Activated T-helper 1 cell treated with anti-CD3 and anti-CD28 coated beads, Interleukin-2, amount 50 U/mL, for 16 hours (primary cell): ENCODE measurements at places on chromosomes 3 and 15.

DNA sequence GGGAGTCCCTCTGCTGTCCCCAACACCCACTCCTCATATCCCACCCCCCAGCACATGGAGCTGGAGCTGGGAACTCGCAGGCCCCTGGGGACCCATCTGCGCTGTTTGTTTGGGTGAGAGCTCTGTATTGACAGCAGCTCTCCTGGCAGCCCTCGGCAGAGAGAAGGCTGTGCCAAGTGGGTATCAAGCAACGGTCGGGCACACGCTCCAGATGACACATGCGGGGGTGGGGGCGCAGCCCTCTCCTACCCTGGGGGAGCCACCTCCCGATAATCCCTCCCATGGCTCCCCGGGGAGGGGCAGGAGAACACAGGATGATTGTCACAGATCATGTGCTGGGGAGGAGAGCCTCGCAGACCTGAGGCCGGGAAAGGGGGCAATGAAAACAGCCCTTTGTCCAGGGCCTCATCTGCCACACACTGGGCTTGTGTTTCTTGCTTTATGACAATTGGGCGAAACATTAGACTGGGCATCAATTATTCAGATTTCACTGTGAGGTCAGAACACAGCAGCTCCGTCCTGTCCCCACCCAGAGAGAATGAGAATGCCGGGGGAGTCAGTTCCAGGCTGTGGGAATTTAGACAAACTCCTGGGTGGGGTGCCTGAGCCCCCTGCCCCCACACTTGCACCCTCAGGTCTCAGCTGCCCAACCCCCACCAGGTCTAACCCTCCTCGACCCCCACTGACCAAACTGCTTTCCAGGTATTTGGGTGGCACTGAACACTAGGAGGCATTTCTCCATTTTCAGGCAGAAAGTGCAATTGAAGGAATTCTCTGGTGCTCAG is 46.4 kb upstream of the KLF13 start:
- DNase-seq = no peak

- DNase-seq = no peak
These were observed 15.0 kb downstream of the INTS14 start for GRCh38 chr15:65595960-65596359.

- DNase-seq = no peak
These were observed 33.4 kb downstream of the SPINK8 start for GRCh38 chr3:48299746-48300712.

DNA sequence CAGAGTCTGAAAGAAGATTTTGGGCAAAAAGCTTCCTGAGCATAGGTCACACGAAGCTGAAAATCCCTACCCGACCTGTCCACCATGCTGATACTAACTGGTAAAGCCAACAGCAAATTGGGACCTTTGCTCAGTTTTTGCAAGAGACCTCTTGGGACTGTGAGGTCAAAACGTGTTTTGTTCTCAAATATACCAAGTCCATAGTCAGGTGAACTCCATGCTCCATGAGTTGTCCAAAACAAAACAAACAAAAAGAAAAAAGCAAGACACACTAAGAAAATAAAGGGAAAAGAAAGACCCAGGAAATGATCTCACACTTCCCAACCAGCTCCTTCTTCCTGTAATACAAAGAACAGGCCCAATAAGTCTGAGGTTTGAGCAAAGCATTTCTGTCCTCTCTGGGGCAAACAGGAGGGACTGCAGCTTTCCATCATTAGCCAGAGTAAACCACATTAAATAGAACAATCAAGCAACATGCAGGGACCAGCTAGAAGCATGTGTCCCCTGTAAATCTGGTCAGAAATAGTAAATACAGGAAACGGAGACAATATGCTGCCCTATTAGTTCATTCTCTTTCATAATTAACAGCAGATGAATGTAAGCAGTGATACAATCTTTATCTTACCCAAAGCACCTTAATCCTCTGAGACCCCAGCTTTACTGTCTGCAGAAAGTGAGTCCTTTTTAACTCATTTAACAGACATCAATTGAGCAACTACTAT is 125.0 kb upstream of the LIPC start:
- DNase-seq = no peak

- DNase-seq = no peak
These were observed 119.4 kb upstream of the GADL1 start for GRCh38 chr3:31013843-31014242.

- DNase-seq = no peak
These were observed 200.2 kb upstream of the DPH6 start for GRCh38 chr15:35746121-35746520.

DNA sequence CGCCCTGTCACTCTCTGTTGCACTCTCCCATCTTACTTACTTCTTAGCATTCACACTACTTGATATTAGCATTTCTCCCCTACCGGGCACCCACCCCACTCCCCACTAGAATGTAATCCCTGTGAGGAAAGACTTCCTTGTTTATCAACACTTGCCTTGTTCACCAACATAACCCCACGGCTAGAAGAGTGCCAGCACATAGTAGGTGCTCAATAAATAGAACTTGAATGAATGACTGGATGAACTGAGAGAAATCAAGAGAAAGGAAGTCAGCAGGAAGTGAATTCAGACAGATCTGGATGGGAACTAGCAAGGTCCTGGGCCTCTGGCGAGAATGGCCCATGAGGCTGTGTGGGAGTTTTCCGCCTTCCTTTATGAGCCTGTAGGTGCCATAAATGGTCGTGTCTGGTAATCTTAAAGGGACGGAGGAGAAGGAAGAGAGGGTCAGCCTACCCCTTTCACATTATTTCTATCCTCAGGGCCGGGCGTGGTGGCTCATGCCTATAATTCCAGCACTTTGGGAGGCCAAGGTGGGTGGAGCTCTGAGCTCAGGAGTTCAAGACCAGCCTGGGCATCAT is 42.4 kb upstream of the HERC1 start:
- DNase-seq = no peak

DNA sequence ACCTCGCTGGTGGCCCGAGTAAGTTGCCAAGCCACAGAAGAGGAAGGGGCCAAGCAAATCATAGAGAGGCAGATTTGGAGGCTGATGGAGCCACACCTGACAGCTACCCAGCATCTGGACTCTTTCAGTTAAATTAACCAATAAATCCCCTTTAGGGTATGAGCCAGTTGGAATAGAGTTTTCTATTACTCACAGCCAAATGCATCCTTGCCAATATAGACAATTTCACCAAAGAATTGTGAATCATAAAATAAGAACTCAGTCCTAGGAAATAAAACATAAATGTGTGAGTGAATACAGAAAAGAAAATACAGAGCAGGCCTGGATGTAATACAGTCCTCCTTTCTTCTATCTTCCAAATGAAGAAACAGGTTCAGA is 161.6 kb upstream of the ANKRD28 start:
- DNase-seq = no peak

DNA sequence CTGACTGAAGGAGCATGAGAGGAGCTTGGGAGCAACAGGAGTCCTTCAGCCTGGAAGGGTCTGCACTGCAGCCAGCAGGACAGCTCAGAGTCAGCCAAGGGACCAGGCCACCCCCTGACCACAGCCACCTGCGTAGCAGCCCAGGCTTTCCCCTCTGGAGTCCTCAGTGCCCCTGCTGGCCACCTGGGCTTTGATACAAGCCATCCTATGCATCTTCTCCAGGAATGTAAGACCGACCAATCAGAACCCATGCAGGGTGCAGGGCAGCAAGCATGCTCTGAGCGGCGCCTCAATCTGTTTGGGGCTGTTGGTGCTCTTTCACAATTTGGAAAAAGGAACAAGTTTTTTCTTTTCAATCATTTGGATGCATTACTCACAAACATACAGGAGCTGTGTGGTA is 52.0 kb downstream of the DZIP1L start:
- DNase-seq = no peak
